ENCODE measurements at places on chromosomes 6 and 20.

DNA sequence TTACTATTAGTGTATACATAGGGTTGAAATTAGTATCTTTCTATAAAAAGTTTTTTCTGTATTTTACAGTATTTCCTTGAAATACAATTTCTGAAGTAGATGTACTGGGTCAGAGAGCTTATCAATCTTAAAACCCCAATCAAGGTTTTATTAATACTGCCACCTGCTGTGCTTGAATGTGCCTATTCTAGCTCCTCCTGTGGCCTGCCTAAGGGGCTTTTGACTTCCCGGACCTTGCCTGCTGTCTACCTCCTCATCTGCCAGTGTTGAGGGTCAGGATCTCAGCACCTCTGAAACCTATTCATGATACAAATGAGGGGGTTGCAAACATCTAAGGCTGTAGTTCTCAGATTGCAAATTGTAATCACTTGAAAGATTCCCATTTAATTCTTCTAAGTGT lies 9.2 kb downstream of the PACRG start:
- ATAC-seq, result no peak

GRCh38 chr6:150579611-150580010 lies 20.1 kb upstream of the PLEKHG1 start:
- ATAC-seq, result no peak

GRCh38 chr6:131981624-131981978 lies 30.4 kb upstream of the CCN2 start:
- ATAC-seq, result no peak

DNA sequence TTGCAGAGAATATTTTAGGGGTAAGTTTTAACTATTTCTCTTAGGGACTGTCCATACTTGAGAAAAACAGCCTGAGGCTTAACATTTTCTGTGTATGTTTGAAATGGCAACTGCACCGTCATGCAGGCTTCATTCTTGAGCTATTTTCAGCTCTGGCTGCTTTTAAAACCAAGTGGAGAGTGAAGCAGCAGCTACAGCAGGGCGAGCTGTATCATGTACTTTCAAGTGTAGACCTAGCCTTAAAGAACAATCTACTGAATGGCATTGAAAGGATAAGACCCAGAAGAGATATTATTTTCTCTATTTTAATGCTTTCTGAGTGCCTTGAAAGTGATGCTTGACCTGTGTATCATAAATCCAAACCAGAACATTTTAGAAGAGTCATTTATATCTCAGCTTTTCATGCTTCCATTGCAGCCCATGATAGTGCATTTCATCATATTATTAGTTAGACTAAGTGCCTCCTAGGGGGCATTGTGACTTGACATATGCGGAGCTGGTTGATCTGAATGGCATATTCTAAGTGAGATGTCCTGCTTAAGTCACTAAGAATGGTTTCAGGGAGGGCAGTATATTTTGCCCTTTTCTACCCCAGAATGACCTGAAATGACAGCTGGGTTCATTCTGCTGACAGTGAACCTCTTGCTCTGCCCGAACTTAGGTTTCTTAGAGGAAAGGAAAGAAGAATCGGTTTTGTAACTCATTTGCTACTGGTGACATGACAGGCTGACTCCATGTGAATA lies 85.3 kb downstream of the NKAIN2 start:
- ATAC-seq, result no peak

- no peak for ATAC-seq
Observed at GRCh38 chr20:63534831-63535651, 2.1 kb downstream of the PTK6 start.

- no peak for ATAC-seq
Observed at GRCh38 chr20:9071976-9072726, 3.3 kb downstream of the PLCB4 start.

GRCh38 chr20:47273591-47274235 lies 82.8 kb downstream of the ZMYND8 start:
- ATAC-seq, result no peak

GRCh38 chr6:71289039-71289801 lies 609 bp downstream of the OGFRL1 start:
- peak; percentile 5 for ATAC-seq

DNA sequence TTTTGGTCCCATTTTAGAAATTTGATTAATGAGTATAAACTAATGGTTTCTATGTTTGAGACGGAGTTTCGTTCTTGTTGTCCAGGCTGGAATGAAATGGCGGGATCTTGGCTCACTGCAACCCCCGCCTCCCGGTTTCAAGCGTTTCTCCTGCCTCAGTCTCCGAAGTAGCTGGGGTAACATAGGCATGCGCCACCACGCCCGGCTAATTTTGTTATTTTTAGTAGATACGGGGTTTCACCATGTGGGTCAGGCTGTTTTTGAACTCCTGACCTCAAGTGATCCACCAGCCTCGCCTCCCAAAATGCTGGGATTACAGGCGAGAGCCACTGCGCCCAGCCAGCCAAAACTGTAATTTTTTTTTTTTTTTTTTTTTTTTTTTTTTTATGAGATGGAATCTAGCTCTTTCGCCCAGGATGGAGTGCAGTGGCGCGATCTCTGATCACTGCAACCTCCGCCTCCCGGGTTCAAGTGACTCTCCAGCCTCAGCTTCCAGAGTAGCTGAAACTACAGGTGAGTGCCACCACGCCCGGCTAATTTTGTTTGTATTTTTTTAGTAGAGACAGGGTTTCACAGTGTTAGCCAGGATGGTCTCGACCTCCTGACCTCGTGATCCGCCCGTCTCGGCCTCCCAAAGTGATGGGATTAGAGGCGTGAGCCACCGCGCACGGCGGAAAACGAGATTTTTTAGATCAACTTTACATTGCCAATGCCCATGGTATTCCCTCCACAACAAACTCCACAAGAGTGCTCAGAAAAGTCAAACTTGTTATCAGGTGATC lies 127.8 kb downstream of the HFE start:
- no peak for ATAC-seq

- ATAC-seq, result peak; percentile 28
Observed at GRCh38 chr6:27894839-27895762, 17.1 kb downstream of the OR2B2 start.

DNA sequence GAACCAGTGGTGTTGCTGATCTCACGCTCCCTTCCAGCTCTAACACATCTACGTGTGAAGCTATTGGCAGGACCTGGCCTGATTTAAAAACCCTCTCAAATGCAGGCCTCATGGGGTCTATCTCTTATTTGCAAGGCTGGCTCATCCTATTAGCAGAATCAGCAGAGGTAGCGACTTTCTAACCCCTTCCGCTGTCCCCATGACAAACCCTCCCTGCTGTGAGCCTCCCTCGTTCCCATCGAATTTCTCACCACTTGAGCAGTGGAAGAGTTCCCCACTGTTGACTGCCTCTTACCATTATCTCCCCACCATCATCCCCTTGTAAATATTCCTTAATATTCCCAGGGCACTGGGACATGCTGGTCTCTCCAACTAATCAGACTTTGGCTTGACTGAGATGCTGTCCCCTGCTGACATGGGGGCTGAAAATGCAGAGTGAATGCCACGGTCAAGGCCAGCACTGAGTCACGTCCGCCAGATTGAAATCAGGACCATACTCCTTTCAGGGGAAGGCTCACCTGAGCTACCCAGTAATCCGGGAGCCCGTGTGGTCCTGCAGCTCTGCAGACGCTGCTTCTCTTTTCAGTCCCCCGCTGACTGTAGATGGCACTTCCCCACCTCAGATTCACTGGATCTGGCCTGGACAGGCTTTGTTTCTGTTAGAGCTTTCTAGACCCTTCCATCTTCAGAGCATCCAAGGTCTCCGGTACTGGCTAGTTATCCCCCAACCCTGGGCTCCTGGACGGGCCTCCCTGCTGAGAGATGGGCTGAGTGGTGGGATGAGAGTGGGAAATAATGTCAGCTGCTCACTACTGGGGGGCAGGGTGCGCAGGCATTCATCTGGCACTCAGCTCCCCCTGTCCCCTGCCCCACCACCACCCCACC lies 23.1 kb downstream of the AAR2 start:
- ATAC-seq, result no peak

DNA sequence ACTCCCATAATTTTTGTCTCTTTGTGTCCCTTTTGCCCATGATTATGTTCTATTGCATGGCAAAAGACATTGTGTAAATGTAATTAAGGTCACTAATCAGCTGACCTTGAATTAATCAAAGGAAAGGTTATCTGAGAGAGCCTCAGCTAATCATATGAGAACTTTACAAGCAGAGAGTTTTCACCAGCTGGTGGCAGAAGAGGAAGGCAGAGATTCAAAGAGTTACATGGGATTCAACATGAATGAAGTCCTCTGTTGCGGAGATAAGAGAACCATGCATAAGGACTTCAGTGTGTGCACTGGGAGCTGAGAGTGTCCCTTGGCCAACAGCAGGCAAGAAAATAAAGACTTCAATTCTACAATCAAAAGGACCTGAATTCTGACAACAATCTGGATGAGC lies 494.1 kb upstream of the ARID1B start:
- no peak for ATAC-seq

DNA sequence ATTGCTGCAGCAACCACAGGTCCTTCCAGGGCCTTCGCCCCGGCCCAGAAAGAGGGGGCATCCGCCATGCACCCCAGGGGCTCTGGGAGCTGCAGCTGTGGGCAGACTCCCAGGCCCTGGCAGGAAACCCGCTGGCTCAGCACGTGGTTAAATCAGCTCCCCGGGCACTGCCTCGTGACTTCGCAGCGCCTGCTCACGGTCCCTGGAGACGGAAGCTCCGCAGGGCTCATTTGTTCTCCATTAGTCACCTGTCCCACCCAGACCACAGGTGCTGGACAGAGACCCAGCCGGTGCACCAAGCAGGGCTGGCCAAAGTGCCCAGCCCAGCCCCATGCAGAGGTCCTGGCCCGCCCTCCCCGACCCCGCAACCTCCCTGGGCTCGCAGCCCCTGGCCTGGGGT lies 14.7 kb downstream of the KCNQ2 start:
- no peak for ATAC-seq

GRCh38 chr6:69789578-69789977 lies 7.2 kb downstream of the LMBRD1 start:
- ATAC-seq, result no peak

- peak; percentile 38 for ATAC-seq
Observed at GRCh38 chr6:79335133-79335674, 100.7 kb upstream of the HMGN3 start.

GRCh38 chr20:46520976-46521579 lies 7.7 kb upstream of the ZNF334 start:
- peak; percentile 76 for ATAC-seq

Measured in activated CD4-positive, CD25-positive, alpha-beta regulatory T cell treated with anti-CD3 and anti-CD28 coated beads, Interleukin-2, amount 50 U/mL, for 24 hours (primary cell).